NCI-H510A (cell line): ENCODE measurements at places on chromosomes 2 and 18.
A peak's percentile ranks its signal among the peaks of the same experiment; 100 is the strongest.

DNA sequence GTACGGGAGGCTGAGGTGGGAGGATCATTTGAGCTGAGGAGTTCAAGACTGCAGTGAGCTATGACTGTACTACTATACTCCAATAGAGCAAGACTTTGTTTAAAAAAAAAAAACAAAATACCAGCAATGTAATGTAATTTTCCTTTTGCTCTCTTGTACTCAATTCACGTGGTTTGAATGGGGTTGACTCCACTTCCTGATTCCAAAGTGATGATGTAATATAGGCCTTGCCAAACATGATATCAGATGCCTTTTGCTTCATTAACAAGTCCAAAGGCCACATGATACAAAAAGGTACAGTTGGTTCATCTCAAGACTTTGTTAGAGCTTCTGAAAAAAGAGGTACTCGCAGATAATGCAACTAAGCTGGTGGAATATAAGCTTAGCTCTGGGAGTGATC is 321.8 kb downstream of the ZEB2 start:
- no peak for DNase-seq

DNA sequence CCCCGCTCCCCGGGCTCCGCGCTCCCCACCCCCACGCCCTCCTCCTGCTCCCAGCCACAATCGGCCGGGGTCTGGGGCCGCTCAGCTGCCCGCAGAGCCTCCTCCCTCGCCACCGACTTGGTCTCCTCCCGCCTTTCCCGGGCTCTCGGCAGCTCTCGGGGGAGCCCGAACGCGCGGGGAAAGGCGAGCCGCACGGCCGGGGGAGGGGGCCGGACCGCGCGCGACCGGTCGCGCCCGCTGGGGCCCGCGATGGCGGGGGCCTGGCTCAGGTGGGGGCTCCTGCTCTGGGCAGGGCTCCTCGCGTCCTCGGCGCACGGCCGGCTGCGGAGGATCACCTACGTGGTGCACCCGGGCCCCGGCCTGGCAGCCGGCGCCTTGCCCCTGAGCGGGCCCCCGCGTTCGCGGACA is 327 bp downstream of the LTBP1 start:
- DNase-seq: no peak

- DNase-seq: no peak
Observed at GRCh38 chr2:216536734-216537210, 38.1 kb downstream of the RPL37A start.

- no peak for DNase-seq
Observed at GRCh38 chr18:7152440-7152839, 34.8 kb upstream of the LAMA1 start.

DNA sequence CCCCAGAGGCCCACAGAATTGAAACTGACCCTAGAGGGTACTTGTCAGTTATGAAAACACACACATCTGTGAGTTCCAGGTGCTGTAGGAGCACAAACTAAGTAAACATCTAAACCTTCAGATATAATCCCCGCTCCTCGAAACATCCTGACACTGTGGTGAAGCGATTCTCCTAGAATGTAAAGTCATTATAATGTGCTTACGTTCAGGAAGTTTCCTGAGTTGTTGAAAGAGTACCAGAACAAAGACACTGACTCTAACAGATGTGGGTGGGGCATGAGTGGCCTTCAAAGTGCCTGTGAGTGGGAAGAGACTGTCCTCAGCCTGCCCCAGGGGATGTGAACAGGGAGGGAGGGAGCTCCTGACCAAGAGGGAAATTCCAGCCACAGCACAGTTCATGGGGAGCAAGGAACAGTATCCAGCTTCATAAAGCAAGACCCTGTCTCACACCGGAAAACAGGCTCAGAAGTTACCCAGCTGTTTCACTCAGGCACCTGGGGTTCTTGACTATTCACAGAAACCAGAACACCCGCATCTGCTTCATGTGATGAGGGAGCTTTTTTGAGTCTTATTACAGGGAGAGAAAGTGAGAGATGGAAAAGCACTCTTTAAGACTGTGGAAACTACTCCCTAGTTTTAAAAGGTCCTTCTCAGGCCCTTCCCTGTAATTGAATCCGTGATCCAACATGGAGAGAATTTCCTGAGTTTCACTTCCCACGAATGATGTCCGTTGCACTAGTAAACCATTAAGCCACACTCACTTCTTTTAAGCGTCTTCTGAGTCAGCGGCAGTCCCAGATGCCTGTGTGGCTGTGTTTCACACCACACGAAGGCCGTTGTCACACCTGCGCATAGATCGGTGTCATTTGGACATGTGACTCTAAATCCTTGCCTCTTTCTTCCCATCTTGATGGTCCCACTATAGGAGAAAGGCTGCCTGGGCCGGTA is 88.6 kb upstream of the EML6 start:
- DNase-seq: peak; percentile 28

GRCh38 chr18:32362484-32362883 is 108.2 kb downstream of the GAREM1 start:
- no peak for DNase-seq

GRCh38 chr2:225640550-225640949 is 241.0 kb downstream of the NYAP2 start:
- no peak for DNase-seq

DNA sequence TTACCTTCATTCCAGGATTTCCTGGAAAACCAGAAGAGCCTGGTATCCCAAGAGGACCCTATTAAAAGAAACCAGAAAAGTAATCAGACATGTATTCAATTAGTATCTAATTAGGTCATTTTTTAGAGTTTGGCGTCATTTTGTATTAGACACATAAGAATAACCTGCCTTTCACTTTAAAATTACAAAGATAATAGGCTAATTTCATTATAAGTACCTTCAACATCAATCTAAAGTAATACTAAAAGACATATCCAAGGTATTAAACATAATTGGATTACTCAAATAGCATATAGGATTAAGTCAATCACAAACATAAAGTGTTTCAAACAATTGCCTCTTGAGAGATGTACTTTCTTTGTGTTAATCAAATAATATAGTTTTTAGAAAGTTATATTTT is 97.9 kb downstream of the COL3A1 start:
- no peak for DNase-seq

DNA sequence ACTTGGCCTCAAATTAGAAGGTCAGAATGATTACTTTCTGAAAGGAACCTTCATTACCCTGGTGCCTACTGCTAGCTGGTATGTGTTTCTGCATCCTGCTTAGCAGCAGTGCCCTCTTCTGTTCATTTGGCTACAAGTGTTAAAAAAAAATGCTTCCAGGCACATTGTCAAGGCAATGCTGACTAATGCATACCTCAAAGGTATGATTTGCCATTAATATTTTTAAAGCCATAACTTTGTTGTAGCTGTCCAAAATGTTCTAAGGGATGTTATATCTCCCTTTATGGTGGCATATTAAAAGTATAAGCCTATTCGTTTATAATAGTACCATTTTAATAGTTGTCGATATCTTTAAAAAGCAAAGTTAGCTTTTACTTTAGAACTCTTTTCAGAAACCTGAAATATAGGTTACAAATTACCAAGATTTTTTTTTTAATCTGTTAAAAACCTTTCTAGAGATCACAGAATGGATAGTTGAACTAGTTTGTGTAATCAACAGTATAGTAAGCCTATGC is 52.0 kb upstream of the FAM171B start:
- peak; percentile 1 for DNase-seq

DNA sequence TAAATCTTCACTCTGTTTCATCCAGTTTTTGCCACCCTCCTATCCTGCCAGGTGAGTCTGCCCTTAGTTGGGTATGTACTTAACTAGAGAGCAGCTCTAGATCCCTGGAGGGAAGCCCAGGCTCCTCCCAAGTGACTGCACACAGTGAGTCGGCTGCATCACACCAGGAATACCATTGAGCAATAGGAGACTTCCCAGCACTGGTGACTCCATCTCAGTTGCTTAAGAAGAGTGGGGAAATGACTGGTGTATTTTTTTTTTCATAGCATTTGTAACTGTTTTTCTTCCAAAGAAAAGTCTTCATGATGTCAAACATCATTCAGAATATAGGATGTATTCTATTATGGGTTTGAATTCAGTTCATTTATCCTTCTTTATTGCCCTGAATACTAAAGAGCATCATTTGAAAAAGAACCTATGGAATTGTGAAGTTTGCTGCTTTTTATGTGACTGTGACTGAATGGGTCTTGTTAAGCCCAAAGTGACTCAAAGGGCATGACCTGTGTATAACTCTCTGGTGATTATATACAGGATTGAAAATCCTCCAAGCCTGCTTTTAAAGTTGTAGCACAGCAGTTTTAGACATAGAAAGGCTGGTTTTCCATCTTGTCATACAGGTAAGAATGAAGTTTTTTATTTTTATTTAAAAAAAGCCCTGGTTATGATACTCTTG is 84.3 kb downstream of the MAP3K20 start:
- DNase-seq: no peak

DNA sequence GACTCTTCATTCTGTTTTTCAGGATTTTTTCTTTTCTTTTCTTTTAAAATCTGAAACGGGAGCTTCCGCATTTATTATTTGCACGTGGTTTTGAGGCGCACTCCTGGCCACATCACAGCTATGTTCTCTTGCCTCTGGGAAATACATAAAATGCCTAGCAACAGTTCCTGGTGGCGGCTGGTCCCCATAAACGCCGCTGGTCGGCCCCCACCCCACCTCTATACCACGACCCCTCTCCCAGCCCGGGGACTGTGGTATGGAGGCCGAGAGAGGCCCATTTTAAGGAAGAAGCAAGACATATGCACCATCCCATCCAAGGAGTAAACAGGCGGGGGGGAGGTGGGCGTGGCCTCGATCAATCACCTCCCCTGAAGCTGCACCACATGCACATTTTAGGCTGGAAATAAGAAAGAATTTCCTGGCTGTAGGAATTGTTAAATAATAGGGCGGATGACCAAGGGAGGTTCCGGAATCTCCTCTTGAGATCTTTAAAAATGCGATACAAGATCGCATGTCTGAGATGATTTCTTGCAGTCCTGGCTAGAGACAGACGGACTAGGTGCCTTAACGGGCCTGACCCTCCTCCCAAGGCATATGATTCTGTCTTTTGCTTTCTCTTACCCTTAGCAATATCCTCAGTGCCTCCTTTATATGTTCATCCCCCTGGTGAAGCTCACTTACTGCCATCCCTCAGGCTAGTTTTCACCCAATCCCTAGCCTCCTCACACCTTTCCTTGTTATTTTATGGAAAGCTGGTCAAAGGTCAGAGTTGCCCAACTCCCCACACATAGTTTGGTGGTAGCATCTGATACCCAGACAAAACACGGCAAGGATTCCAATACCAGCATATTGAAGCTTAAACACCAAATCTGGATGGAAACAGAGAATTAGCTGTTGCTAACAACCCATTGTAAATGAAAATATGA is 82.4 kb downstream of the BCL2 start:
- no peak for DNase-seq
